ENCODE measurements at places on chromosomes 2 and 18.

DNA sequence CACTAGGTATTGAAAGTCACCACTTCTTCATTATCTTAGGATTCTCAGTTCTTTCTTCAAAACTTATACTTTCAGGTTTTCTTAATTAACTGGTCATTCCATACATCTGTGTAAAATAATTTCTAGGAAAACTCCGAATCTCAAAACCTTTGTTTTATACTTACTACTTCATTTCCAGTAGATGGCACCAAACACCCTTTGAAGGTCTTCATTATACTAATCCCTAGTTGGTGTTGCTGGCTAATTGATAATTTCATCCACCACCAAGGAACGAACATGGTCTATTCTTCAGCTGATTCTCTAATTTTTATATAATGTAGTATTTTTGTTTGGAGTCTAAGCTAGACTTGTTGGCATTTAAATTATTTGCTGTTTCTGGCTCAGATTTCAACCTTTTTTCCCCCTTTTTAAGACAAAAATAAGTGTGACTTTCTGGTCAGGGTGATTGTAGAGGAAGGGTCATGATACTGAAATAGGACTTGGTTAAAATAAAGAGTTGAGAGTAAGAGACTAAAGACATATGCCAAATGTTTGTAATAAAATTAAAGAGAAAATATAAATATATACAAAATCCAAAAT, 2.8 kb upstream of the MXD1 start:
- DNase-seq = no peak

- DNase-seq = no peak
Observed at GRCh38 chr2:20722592-20723240, 55.8 kb downstream of the GDF7 start.

DNA sequence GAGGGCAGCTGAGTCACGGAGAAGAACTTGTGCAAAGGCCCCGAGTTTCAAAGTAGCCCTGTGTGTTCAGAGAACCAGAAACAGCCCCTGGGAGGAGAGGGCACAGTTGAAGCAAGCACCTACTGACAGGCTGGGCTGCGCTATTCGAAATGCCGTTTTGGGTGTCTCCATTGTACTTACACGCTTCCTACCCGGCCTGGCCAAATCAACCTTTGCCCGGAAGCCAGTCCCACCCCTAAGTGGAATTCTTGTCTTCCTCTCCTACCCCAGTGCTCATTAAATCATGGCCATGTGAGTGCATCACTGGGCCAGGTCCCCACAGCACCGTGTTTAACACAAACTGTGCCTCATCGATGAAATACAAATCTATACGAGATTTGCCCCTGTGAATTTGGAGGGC, 6.0 kb downstream of the DIPK1C start:
- DNase-seq = no peak

- no peak for DNase-seq
Observed at GRCh38 chr18:44938720-44939665, 258.3 kb downstream of the SETBP1 start.

GRCh38 chr2:146873646-146874259, 971.1 kb upstream of the ACVR2A start:
- no peak for DNase-seq

- no peak for DNase-seq
Observed at GRCh38 chr18:9546468-9546867, 67.9 kb downstream of the PPP4R1 start.

GRCh38 chr18:3715231-3716080, 265.5 kb downstream of the TGIF1 start:
- no peak for DNase-seq

DNA sequence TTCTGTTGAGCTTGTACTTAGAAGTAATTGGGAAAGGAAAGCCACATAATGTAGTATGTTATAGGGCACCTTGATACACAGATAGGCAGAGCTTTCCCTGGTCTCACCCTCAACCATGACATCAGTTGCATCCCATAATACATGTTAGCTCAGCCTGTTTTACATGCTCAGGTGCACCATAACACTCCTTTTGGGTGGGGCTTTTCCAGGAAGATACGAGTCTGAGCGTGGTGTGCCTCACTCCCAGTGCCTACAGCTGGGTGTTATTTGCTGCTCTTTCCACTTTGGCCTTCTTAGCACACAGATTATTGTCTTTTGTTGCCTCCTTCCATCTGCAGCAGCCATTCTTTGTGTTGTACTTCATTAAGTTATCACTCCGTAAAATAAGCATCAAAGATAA, 11.9 kb downstream of the TTC39C start:
- no peak for DNase-seq

- no peak for DNase-seq
Observed at GRCh38 chr2:26735883-26736588, 28.0 kb upstream of the SLC35F6 start.

DNA sequence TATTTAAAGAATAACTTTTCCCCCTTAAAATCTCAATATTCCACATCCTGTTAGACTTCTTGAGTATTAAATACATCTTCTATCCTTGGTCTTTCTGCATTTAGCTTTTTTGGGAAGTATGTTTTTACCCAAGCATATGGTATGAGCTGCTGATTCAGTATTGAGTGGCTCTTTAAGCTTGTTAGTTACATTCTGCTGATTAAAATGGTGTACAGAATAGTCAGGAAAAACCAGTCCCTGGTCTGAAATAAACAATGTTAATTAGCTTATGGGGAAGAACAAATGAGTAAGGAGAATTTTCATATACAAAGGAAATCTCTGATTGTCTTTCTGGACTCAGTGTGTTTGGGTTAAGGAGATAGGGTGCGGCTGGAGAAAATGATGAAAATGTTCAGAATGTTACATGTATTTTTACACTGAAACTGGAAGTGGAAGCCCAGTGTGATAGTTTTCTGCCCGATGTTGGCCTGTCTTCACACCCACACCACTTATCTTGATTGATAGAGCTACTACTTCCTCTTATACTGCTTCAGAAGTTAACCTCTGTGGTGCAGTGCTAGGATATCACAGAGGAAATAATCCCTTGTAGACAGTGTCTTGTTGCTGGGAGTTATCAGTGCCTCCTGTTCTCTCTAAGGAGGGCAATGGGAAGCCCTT, 84.0 kb downstream of the MSH2 start:
- no peak for DNase-seq

GRCh38 chr18:3458952-3459853, 9.2 kb downstream of the TGIF1 start:
- DNase-seq = no peak

DNA sequence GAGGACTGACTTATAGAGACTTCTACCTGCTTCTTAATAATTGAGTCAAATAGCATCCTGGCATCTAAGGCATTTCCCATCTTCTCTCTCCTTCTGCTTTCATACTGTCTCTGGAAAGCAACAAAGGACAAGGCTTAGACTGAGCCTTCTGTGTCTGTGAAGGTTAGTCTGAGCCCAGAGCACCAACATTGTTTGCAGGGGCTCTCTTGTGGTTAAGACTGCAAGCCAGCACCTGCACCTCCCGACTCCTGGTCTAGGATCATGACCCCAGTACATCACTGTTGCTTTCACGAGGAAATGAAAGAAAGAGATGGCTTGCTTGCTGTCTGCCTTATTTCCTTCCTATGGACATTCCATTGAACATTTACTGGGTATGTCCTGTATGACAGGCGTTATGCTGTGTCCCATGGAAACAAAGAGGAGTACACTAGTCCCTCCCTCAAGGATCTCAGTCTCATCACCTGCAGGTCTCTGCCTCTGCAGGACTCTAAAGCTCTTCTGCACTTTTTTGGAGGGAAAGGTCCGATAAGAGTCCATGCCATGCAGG, 315.8 kb upstream of the EPAS1 start:
- DNase-seq = no peak

DNA sequence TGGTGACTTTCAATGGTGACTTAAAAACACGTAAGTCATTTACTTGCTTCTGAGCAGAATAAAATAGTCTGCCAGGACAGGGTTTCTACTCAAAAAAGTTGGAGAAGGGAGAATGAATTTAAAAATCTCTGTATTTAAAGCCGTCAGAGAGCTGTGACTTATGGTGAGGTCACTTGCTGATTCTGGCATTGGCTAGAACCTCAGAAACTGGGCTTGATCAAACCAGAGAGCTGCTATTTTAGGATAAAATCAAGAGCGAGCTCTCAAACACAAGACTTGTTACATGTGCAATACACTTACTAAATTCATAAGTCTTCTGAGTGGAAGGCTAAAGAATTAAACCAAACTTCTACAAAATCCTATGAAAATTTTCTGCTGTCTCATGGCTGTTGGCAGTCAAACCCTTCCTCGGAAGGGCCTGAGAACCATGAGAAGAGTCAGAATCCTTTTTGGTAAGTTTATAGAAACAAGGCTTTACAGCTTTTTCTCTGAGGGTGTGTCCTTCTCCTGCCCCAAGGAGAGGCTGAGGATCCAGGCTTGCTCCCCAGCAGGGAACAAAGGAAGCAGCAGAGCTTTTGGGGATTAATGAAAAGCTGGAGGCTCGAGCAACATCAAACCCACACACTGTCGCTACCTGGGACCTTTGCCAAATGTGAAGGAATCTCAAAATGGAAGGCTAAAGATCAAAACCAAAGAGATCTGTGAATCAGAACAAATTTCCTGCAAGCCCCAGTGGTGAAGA, 816.4 kb downstream of the SOCS6 start:
- DNase-seq = no peak

- no peak for DNase-seq
Observed at GRCh38 chr2:109305490-109306167, 176.6 kb downstream of the SH3RF3 start.

- no peak for DNase-seq
Observed at GRCh38 chr2:501130-501529, 176.1 kb downstream of the TMEM18 start.

DNA sequence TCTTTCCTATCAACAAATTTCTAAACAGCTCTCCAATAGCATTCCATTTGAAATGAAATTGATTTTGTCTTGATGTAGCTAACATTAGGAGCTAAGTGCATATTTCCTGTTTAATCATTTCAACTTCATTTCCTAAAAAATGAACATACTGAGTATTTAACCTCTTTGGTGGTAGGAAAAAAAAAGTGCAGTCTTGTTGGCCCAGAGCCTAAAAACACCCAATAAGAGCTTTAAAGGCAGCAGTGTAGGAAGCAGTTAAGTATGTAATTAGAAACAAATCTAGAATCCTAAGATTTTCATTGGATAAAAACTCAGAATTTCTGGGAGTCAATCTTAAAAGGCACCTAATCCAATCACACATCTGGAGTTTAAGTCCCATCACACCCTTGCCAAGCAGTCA, 71.0 kb upstream of the RBMS1 start:
- DNase-seq = no peak

DNA sequence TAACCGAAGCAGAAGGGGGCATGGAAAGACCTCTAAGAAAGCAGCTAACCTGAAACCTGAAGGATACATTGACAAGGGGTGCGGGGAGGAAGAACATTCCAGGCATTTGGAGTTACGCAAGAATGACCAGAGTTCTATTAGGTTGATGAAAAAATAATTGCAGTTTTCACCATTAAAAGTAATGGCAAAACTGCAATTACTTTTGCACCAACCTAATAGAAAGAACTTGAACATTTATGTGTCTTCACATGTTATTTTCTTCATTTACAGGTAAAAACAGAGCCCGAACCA, 110.5 kb downstream of the LYPD6B start:
- no peak for DNase-seq

DNA sequence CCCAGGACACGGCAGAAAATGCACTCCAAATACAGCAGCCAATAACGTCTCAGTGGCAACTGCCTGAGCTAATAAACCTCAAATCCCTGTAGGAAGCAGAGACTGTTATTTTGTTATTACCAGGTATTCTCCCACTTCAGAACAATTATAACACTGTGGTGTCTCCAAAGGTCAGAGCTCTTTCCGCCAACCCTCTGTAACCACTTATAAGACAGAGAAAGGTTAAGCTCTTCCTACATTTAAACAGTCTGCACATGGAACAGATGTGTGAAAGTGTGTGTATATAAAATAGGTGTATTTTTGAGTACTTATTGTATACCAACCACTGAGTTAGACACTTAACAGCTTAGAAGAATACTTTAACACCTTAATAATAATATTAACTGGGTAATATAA, 64.1 kb downstream of the FBXO15 start:
- no peak for DNase-seq

DNA sequence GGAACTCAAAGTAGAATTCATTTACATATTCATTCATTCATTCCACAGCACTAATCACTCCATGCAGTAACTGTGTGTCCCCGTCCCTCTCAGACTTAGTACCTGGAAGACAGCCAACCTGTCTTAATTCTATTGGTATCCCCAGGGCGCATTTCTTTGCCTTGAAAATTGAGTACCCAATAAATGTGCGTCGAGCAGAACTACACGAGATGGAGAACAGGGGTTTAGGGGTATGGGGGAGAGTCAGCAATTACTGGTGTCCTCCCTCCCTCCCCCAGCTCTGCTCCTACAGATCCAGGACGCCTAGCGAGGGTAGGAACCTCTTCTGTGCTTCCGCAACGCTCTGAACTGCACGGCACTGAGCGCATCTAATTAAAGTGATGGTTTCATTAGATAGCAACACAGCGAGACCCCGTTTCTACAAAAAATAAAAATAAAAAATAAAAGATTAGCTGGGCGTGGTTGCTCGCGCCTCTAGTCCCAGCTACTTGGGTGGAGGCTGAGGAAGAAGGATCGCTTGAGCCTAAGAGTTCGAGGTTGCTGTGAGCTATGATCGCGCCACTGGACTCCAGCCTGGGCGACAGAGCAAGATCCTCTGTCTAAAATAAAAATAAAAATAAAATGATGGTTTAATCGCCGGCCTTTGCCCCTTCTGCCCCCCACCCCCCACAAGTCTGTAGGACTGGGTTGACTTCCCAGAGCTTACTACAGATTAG, 614 bp upstream of the FKBP1B start:
- no peak for DNase-seq

DNA sequence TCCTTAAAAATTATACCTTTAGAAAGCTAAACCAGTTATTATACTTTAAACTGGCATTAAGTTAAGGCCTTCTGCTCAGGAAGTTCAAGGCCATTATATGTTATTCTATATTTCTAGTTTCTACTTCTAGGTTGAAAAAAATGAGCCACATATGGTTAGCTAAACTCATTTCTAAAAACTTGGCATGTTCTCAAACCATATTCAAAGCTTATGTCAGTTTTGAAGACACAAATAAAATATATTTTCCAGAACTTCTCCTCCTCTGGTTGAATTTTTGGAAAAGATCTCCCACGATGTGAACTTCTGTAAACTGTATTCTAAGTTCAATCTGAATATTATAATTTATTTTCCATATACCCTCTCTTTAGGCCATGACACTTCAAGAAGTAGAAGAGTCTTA, 103.5 kb downstream of the NYAP2 start:
- no peak for DNase-seq

DNA sequence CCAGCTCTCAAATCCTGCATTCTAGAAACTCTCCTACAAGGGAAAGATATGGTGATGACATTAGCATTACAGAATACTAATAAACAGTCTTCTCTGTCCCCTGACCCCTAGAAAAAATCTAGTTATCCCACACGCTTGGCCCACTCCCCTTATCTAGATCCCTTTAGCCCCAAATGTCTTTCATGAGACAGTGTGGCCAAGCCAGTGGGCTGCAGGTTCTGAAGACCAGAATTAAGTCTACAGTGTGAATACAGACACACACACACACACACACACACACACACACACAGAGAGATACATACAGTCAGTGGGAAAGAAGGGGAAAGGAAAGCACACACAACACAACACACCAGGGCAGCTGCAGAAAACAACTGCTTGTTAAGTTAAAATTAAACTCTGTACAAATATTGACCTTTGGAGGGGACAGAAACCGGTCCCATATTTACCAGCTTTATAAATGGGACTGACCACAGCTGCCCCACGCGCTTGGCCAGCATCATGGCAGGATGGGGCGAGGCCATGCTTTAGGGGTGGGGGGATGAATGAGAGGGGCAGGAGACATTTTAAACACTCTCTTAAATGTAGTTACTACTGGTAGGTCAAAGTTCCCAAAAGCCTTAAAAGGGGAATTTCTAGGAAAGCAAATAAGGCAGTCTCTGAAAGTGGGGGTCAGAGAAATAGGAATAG, 49.1 kb downstream of the NHEJ1 start:
- DNase-seq = no peak
